HT-29 (cell line): ENCODE measurements at places on chromosomes 12 and 14. TPM values are rescaled to one million over a fixed set of nuclear protein-coding genes. Genes with fewer than 3 reads are reported as not detected.

Gene CAPRIN2
- total RNA-seq = 7.8 and 11.0 TPM in 2 replicates

Gene HAL
- not detected in 2 replicates for total RNA-seq

Gene CLEC12A
- total RNA-seq = not detected in 2 replicates

Gene RBM19
- 40.2 and 46.0 TPM in 2 replicates for total RNA-seq

Gene NDRG2
- 16.0 and 18.1 TPM in 2 replicates for total RNA-seq

Gene FIGNL2
- not detected in 2 replicates for total RNA-seq

- no peak for DNase-seq
These were observed 67.2 kb downstream of the FERMT2 start for GRCh38 chr14:52883658-52884057.

- peak; percentile 2 for DNase-seq
These were observed 18.5 kb upstream of the DHRS7 start for GRCh38 chr14:60183741-60184140.

DNA sequence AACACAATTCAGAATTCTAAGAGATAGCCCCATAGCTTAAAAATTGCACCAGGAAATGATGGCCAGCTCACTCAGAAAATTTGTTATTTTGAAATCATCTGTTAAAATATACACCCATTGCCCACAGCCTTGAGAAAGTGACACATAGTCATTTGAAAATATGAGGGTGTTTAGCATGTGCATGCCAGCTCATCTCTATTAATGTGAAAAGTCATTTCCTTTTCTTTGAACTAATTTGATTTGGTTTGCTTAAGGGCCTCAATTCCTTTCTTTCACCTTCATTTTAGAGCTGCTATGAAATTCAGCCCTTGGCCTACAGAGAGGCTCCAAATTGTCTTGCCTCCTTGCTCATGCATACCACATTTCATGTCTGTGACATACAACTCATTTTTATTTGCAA lies 241.4 kb downstream of the PHLDA1 start:
- no peak for DNase-seq

DNA sequence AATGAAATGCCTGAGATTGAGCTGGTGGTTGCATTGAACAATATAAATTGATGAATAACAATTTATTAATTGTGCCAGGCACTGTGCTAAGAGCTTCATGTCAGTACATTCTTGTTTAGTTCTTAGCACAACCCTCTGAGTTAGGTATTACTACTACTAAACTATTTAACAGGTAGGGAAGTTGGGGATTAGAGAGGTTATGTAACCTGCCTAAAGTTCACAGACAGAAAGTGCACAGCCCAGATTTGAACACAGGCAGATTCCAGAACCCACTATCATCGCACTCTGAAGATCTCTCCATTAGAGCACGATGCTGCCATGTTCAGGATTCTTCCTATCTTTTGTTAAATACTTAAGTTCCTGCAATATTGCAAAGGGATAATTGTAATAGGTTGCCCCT lies 49.3 kb downstream of the ETV6 start:
- no peak for DNase-seq

GRCh38 chr12:5230156-5230555 lies 186.5 kb downstream of the KCNA5 start:
- no peak for DNase-seq

DNA sequence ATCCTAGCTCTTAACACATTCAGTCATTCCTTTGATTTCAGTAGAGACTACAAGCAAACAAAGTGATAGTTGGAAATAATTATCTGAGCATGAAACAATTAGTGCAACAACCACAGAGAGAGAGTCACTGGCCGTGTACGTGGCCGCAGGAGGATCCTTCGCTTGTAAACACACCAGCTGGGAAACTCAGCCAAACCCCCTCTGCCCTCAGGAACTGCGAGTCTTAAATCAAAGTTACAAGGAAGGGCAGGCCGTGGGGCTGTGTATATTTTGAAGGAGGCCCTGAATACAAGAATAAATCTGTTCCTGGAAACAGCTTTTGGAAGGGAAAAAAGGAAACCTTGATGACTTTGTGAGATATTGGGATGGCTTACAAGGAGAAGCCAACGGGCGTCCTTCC lies 164.5 kb downstream of the ANO2 start:
- no peak for DNase-seq

DNA sequence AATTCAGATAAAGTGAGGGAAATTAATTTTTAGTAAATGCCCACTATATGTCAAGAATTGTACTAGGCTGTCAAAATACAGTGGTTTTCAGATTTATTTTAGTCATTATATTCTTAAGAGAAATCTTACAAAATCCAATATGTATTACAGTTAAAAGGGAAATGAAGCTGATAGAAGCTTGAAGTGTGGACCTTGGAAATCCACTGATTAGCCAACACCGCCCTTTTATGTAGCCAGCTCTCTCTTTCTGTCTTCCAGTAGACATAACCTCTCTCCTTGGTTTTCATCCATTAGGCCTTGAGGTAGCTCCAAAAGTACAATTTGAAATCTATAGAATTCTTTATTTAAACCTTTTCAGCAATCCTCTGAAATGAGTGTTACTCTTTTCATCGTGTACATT lies 63.2 kb downstream of the USP15 start:
- DNase-seq = no peak

DNA sequence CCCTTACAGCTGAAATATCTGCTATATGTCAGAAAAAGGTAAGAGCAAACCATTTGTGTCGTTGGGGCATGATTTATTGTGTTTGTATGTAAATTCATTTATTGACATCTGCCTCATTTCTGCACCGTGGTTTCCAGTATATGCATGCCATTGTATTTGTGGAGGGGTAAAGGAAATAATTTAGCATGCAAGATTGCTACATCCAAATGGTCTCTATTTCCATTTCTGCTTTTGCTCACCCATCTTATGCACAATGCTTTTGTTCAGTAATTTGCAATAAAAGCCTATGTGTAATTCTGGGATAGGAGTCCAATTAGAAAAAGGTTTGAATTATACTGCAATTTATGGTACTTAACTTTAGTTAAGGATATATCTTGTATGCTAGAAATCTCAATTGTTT lies 101.8 kb downstream of the UNC79 start:
- no peak for DNase-seq

DNA sequence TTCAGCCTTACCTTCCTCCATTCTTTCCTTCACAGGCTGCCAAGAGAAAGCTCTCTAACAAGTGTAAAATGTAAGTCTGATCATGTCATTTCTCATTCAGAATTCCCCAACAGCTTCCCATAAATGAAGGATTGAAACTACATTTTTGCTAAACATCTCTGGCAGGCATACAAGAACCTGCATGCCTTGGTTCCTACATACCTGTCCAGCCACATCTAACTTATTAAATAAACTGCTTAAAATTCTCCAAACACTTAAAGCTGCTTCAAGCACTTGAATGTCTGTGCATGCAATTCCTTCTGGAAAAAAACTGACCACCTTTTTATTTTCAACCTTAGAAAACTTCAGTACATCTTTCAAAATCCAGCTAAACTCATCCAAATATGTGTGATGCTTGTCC lies 84.4 kb upstream of the DCN start:
- no peak for DNase-seq

GRCh38 chr12:57200497-57200896 lies 16.1 kb upstream of the NXPH4 start:
- DNase-seq = no peak

DNA sequence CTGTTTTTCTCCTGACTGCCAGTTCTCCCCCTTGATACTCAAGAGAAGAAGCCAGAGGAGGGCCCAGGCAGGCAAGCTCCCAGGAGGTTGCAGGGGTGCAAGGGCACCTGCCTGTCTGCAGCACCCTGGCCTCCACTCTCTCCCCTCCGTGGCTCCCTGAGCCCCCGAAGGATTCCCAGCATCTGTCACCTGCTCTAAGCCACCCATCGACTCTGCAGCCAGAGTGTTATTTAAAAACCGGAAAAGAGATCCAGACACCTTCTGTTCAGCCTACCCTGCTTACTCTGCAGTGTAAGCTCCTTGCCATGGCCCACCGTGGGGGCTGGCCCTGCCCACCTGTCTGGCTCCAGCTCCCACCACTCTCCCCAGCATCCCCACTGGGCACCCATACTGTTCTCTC lies 121.4 kb downstream of the KSR2 start:
- no peak for DNase-seq

GRCh38 chr12:116101991-116102390 lies 175.5 kb downstream of the MED13L start:
- DNase-seq = no peak
